ENCODE measurements at places on chromosomes 3 and 15.

DNA sequence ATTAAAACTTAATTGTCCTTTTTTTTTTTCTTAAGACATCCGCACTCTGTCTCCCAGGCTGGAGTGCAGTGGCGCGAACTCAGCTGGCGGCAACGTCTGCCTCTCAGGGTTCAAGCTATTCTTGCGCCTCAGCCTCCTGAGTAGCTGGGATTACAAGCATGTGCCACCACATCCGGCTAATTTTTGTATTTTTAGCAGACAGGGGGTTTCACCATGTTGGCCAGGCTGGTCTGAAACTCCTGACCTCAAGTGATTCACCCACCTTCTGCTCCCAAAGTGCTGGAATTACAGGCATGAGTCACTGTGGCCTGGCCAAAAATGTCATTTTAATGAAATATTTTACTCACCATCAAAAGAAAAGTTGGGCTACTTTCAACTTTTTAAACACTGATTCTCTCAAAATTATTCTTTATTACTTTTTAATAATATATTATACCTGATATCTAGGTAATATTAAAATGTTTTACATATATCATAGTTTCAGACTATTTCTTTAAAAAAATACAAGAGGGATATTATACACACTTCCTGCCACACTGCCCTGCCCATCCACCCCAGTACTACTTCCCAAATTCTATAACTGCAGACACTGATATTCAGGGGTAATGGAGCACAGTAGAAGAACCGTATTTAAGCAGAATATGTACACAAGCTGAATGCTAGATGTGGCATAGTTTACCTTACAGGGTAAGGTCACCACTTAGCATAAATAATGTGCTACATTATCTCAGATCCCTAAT lies 723.9 kb upstream of the ZNF385D start:
- H3K4me3 ChIP-seq = no peak overlapping the region
- H3K4me1 ChIP-seq = no peaks in the 10 kb centered on the region
- no peak overlapping the region for H3K27ac ChIP-seq
- no peaks in the 10 kb centered on the region for H3K36me3 ChIP-seq
- DNase-seq = no peak
- H3K27me3 ChIP-seq = no peaks in the 10 kb centered on the region

DNA sequence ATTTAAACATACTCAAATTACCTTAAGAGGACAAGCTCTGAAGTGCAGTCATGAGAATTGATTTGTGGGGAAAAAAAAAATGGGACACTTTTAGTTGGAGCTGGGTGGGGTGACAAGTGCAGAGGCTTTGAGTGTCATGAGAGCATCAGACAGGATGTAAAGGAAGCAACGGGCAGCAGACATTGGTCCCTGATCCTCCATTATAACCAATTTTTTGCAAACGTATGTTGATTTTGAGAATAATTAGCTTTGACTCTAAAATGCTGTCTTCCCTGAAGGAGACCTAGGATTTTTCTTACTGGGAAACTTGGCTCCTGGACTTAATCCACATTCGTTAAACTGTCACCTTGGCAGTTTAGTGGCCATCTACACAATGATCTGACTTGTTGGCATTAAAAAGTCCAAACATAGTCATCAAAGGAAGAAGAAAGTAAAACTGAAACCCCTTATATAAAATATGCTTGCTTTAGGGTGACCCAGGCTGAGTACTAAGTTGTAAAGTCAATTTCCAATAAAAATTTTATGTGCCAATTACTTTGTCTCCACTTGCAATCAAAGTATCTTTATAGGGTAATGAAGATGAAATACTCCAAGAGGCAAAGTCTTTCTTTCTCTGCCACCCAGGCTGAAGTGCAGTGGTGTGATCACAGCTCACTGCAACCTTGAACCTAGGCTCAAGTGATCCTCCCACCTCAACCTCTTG lies 45.6 kb downstream of the BCL2L10 start:
- H3K27me3 ChIP-seq = no peaks in the 10 kb centered on the region
- H3K4me3 ChIP-seq = no peak overlapping the region
- H3K36me3 ChIP-seq = peaks cover 4% of the 10 kb centered on the region
- no peak for DNase-seq
- no peak overlapping the region for H3K27ac ChIP-seq

DNA sequence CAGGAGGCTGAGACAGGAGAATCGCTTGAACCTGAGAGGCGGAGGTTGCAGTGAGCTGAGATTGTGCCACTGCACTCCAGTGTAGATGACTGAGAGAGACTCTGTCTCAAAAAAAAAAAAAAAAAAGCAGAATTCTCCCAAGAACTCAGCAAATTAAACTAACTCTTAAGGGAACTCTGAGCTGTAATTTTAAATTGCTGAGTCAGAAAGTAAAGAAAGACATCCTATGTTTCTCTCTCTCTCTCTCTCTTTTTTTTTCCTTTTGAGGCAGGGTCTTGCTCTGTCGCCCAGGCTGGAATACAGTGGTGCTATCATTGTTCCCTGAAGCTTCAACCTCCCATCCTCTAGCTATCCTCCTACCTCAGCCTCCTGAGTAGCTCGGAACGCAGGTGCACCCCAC lies 20.0 kb upstream of the PHC3 start:
- H3K4me3 ChIP-seq = no peak overlapping the region
- no peaks in the 10 kb centered on the region for H3K36me3 ChIP-seq
- H3K4me1 ChIP-seq = no peaks in the 10 kb centered on the region
- DNase-seq = no peak
- H3K27me3 ChIP-seq = no peaks in the 10 kb centered on the region
- H3K27ac ChIP-seq = no peak overlapping the region

DNA sequence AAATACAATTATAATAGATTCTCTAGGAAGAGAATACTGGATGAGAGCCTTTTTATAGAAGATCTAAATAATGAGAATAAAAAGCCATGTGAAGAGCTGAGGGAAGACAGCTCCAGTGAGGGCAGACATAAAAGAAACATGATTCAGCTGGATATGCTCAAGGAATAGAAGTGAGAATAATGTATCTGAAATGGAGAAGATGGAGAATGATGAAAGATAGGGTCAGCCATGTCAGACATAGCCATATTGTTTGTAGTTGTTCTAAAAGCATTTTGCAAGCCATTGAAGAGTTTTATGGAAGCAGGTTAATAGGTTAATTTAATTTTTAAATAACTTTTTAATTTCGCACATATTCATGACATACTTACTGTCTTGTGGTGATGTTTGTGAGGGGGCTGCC lies 713.5 kb upstream of the ARPP21 start:
- H3K4me3 ChIP-seq = no peak overlapping the region
- no peaks in the 10 kb centered on the region for H3K4me1 ChIP-seq

GRCh38 chr3:52842424-52842823 lies 7.6 kb upstream of the MUSTN1 start:
- peak; percentile 32 for DNase-seq
- H3K36me3 ChIP-seq = peaks cover 3% of the 10 kb centered on the region
- no peaks in the 10 kb centered on the region for H3K27me3 ChIP-seq
- no peak overlapping the region for H3K4me3 ChIP-seq

DNA sequence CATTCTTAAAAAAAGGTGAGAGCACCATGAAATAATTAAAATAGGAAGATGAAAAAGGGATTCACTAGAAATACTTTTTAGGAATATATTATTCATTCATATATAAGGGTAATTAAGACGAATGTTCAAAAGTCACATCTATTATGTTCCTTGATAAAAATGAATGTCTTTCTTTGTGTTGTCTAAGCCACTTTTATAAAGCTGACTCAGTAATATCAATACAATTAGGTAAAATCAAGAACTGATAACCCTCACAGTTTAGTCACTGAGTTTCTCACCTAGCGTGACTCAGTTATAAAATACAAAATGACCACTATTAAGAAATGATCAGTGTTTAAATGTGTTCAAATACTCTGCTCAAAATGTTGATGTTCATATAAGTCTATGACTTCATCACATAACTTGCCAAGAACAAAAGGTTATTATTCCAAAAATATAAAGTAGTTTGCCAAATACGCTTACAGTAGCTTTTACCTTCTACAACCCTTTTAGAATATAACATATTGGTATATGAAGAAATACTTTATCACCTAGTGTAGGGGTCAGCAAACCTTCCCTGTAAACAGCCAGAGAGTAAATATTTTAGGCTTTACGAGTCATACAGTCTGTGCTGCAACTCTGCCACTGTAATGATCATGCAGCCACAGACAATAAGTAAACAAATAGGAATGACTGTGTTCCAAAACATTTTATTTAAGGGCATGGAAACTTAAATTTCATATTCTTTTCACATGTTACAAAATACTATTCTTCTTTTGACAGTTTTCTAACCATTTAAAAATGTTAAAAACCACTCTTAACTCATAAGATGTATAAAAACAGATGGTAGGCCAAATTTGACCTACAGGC lies 369.8 kb downstream of the TBC1D5 start:
- H3K4me1 ChIP-seq = no peaks in the 10 kb centered on the region
- no peaks in the 10 kb centered on the region for H3K27me3 ChIP-seq
- DNase-seq = no peak
- no peak overlapping the region for H3K4me3 ChIP-seq
- H3K36me3 ChIP-seq = no peaks in the 10 kb centered on the region
- H3K27ac ChIP-seq = no peak overlapping the region

Data from aorta (tissue), 5 donors.